T-helper 1 cell (primary cell): ENCODE measurements at places on chromosomes 3 and 15.

DNA sequence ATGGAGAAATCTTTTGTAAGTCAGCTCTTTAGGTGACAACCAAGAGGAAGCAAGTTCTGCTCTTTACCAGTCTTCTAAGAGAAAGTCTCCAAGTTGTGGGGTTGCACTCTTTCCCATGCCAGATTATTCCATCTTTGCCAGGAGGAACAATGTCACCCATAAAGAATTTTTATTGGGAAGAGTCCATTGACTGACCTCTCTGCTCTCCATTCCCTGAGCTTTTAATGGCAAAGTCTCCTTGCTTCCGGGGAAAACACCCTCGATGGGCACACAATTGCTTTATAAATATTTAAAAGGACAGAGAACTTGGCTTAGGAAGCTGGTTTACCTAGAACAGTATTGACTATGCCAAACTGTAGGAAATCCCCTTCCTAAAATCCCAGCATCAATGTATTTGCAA, 19.9 kb upstream of the UBE2E1 start:
- DNase-seq = no peak

GRCh38 chr3:38647217-38647970, 2.1 kb downstream of the SCN5A start:
- DNase-seq = no peak

DNA sequence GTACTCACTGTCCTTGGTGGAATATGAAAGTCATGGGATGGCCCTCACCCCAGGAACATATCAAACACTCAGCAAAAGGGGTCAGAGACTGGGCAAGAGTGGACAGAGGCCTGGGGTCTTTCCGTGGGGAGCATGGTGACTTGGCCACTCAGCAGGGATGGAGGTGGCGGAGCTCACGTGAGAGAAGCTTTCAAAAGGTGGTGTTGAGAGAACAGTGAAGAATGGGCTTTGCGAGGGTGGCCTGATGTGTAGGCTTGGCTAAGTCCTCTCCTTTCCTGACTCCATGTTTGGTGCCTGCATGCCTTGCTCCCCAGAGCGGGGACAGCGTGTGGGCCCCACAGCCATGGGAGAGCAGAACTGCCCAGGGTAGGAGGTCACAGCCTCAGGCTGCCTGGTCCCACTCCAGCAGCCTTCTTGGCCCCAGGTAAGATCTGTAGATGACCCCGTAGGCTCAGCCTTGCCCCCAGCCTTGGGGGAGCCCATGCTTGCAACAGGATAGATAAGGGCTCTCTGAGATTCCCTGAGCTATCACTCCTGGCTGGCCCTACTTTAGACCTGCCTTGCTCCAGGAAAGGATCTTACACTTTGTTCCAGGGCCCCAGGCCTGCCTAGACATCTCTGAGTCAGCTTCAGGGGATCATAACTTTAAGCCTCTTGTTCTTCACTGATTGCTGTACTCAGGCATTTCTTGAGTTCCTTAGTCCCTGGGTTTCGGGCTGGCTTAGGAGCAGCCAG, 17.0 kb downstream of the RPLP1 start:
- DNase-seq = no peak

DNA sequence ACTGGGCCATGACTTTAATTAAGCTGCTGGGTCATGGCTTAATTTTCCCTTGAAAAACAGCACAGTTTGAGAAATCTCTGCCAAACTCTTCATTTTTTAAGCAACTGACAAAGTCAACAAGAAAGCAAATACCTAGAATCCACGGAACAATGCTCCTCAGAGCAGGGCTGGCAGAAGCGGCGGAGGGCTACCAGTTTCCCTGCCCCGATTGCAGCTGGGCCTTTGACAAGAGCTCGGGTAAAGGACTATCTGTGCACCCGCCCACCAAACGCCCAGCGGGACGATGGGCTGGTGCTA, 1.2 kb downstream of the GOLIM4 start:
- DNase-seq = no peak

- DNase-seq = no peak
Observed at GRCh38 chr3:176740906-176741663, 456.2 kb downstream of the TBL1XR1 start.

- no peak for DNase-seq
Observed at GRCh38 chr15:89333959-89334509, 590 bp downstream of the POLG start.

GRCh38 chr15:80585544-80586018, 109.5 kb upstream of the ABHD17C start:
- DNase-seq = no peak

GRCh38 chr3:116492379-116492778, 47.1 kb upstream of the LSAMP start:
- DNase-seq = no peak

- no peak for DNase-seq
Observed at GRCh38 chr3:46668591-46668990, 24.9 kb downstream of the ALS2CL start.

- no peak for DNase-seq
Observed at GRCh38 chr15:63330926-63331325, 50.7 kb downstream of the CA12 start.

GRCh38 chr3:71258526-71258925, 325.0 kb downstream of the FOXP1 start:
- DNase-seq = no peak

DNA sequence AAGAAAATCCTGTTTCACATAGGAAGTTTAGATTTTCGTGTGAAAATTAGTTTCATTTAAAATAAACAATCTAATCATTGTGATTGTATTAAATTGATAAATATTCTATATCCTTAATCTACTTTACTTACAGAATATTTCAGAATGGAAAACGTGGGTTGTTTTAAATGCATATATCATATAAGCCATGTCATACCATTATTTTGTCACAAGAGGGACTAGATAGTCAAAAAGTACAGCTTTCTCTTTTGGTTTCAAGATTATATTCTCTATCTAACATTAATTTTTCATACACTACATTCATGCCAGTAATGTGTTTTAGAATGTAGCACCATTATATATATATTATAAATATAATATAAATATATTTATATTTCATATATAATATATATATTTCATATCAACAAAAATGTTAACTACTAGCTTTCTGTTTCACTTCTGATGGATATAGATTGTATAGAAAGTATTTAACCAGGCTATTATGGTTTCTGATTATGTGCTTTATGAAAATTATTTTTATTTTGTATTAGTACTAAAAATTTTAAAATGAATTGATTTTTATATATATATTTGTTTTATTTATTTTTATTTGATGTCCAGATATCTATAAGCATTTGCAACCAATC, 45.3 kb downstream of the OSTN start:
- no peak for DNase-seq

DNA sequence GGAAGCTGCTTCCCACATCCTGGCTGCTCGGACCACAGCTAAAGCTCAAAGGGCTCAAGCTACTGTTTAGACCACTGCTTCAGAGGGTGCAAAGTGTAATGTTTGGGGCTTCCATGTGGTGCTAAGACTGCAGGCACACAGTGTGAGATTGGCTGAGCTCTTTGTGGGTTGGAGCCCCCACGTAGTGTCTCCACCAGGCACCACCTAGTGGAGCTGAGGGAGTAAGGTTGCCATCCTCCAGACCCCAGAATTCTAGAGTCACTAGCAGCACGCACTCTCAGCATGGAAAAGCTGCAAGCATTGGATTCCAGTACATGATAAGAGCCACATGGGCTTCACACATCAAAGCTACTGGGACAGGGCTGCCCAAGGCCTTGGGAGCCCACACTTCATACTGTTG, 9.3 kb downstream of the MKRN3 start:
- DNase-seq = no peak

DNA sequence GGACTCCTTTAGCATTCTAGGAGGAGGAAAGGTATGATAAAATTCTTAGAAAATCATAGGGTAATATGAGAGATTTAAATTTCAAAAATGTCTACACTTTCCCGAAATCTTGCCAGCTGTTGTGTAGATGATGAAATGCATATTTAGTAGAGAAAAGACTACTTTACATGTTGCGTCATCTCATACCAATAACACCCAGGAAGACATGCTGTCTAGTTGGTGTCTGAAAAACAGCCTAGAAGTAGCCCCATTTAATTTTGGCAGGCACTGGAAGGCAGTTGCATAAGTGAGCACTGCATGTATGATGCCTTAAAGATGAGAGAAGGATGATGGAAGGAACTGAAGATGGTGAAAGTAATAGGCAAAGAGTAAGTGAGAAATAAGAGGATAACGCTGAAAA, 310.5 kb upstream of the TPM1 start:
- DNase-seq = no peak

DNA sequence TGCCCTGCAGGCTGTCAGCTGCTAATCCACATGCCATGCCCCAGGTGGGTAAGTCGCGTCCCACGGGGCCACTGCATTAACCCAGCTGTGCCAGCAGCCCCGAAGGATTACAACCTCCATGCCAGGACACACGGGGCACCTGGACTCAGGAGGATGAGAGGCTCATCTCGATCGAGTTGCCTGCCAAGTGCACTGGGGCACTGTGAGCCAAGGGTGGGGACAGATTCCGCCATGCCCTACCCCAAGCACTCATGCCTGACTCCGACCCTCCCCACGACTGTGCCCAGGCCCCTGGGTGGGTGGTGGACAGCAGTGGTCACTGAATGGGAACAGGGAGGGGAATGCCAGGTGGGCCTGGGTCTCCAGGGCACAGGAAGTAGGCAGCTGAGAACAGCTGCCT, 20.7 kb upstream of the SNRPA1 start:
- no peak for DNase-seq

- DNase-seq = no peak
Observed at GRCh38 chr3:16987141-16987540, 102.4 kb downstream of the PLCL2 start.

DNA sequence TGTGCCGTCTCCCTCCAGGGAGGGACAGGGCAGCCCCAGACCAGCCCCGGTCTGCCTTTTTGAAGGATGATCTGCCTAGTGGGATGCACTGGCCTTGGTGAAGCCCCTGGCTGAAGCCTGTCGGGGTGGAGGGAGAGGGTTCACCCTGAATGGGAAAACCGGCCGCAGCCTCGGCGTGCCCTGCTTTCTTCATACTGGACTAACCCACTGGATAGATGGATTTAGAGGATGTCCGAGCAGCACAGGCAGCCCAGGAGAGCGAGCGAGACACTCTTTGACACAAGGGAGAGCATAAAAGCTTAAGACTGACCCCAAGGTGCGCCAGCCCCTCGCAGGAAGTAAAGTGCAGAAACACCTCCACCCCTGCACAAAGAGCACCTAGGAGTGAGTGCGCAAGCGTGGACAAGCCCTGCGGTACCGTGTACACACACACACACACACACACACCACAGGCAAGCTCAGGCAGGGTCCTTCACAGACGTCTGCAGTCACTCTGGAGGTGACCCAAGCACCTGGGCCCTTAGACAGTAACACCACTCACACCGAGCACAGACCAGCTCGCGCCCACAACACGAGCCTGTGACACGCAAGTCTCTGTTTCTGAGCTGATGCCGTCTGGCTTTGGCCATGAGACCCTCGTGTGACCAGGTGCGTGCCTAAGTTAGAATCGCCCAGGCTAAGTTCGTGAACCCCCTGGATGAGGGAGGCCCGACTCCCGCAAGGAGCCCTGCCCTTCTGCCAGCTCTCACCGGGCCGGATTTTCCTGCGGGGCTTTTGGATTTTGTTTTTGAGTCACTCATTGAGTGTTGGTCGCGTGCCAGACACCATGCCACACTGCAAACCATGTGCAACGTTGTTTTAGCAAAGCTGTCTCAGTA, 11.3 kb downstream of the SEMA4B start:
- DNase-seq = no peak

GRCh38 chr3:172134352-172134751, 95.0 kb downstream of the FNDC3B start:
- DNase-seq = peak; percentile 63

DNA sequence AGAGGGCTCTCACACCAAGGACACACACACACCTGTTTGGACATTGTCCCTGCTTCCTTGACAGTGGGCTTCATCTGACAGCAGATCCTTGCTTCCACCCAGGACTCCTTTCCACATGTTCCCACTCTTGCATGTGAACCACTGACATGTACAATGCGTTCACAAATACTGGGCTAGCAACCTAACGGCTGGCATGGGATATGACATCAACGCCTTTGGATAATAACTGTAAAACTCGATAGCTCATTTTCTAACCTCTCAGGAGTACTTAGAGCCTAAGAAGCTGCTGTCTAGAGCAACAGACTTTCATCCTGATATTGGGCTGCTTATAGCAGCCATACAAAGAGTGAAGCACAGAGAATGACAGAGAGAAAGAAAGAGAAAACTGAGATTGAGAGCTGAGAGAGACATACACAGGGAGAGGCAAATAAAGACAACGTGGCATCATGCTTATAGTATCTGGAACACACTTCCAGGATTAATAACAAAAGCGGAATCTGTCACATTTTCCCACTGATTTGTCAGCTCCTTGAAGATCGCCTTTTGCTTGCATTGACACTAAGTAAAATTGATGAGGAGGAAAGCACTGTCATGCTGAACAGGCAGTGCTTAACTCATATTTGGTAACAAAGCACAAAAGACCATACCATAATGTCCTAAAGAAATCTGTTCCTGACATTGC, 1.7 kb downstream of the GUCA1C start:
- no peak for DNase-seq

GRCh38 chr15:82950295-82950694, 2.2 kb downstream of the HOMER2 start:
- no peak for DNase-seq

GRCh38 chr15:69465253-69465652, 12.6 kb downstream of the RPLP1 start:
- DNase-seq = no peak

DNA sequence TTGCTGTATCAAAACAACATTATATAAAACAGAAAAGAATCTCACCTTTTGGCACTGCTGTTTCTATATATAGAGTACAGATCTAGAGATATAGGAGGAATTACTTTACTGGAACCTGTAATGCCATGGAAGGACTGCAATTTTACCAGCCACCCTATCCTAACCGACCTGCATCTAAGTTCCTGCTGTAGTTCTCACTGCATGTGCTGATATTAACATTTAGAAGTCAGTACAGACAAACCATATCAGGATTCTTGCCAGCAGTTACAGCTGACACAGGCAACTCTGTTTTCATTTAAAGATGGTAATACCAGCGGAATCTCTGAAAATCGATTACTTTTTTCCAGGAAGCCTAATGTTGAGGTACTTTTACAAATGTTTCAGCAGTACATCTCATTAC, 73.4 kb upstream of the MYO5C start:
- no peak for DNase-seq

DNA sequence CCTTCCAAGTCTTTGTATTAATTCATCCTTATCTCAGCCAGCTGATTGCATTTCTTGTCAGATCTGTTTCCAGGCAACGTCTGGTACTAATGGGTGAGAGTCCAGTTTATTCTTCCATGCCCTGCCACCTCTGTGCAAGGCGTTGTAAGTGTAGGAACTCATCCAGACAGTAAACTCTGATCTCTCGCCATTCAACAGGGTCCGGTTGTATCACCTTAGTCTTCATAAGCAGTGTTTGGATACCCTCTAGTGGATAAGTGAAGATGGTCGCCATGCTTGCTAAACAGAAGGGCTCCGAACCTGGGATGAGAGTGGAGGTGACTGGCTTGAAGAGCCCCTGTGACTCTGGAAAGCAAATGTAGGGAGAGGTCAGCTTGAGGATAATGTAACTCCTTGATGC, 51.6 kb upstream of the CMTM7 start:
- DNase-seq = no peak
